ENCODE measurements at places on chromosomes 5 and 9. TPM values are rescaled to one million over a fixed set of nuclear protein-coding genes. Genes with fewer than 3 reads are reported as not detected.

GRCh38 chr5:87329114-87329513 is 61.4 kb downstream of the RASA1 start:
- no peaks in the 10 kb centered on the region for H3K4me1 ChIP-seq
- no peaks in the 10 kb centered on the region for H3K27me3 ChIP-seq
- peaks cover 8% of the 10 kb centered on the region for H3K36me3 ChIP-seq
- no peak overlapping the region for H3K27ac ChIP-seq

- no peak overlapping the region for H3K27ac ChIP-seq
- H3K27me3 ChIP-seq = no peaks in the 10 kb centered on the region
- H3K36me3 ChIP-seq = peaks cover 19% of the 10 kb centered on the region
- DNase-seq = no peak
- H3K4me3 ChIP-seq = no peak overlapping the region
These were observed 4.5 kb upstream of the GPR21 start for GRCh38 chr9:123028973-123029372.

- DNase-seq = no peak
- H3K27ac ChIP-seq = no peak overlapping the region
- H3K4me3 ChIP-seq = no peak overlapping the region
- H3K4me1 ChIP-seq = peaks cover 4% of the 10 kb centered on the region
- no peaks in the 10 kb centered on the region for H3K27me3 ChIP-seq
- H3K36me3 ChIP-seq = no peaks in the 10 kb centered on the region
These were observed 6.9 kb upstream of the SCAMP1 start for GRCh38 chr5:78353520-78353919.

- no peaks in the 10 kb centered on the region for H3K4me1 ChIP-seq
- H3K27ac ChIP-seq = no peak overlapping the region
These were observed 53.0 kb downstream of the UBE2QL1 start for GRCh38 chr5:6501701-6502100.

DNA sequence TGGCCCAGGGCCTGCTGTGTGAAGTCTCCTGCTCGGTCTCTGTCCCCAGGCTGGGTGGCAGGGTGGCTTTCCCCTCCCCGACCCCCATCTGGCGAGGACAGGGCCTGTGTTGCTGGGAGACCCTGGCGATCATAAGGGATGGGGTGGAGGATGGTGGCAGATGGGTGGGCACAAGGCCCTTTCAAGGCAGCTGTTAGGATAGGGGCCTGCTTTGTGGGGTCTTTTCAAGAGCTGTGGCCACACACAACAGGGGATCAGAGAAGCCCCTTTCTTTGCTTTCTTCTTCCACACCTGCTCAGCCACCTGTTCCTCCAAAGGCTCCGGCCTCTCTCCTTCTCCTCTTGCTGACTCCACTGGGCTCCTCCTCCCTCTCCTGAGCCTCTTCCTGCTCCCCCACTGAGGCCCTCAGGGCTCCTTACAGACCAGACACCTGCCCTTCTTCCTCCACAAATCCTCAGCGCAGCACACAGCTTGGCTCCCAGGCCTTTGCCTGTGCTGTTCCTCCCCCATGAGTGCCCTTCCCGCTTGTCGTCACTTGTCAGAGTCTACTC is 15.0 kb upstream of the NEURL1B start:
- no peaks in the 10 kb centered on the region for H3K27me3 ChIP-seq
- no peaks in the 10 kb centered on the region for H3K4me1 ChIP-seq
- no peaks in the 10 kb centered on the region for H3K36me3 ChIP-seq
- no peak overlapping the region for H3K27ac ChIP-seq
- peak; percentile 36 for DNase-seq

DNA sequence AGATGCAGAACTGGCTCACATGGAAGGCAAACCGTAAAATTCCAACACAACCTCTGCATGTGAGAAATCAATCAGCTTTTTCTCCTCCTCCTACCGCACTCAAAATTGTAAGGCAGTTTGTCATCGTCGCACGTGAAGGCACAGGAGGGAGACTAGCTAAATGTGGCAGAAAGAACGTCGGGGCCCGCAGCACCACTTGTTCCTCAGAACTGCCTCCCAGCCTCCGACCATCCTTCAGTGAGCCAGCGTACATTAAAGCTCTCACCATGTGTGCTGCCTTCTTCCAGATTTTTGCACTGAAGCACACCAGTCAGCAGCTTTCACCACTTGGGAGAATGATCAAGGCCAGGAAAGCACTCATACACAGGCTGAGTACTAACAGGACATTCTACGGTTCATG is 105.9 kb downstream of the RFX3 start:
- no peak overlapping the region for H3K27ac ChIP-seq
- no peak for DNase-seq
- no peaks in the 10 kb centered on the region for H3K36me3 ChIP-seq
- H3K4me3 ChIP-seq = no peak overlapping the region
- no peaks in the 10 kb centered on the region for H3K4me1 ChIP-seq
- no peaks in the 10 kb centered on the region for H3K27me3 ChIP-seq

DNA sequence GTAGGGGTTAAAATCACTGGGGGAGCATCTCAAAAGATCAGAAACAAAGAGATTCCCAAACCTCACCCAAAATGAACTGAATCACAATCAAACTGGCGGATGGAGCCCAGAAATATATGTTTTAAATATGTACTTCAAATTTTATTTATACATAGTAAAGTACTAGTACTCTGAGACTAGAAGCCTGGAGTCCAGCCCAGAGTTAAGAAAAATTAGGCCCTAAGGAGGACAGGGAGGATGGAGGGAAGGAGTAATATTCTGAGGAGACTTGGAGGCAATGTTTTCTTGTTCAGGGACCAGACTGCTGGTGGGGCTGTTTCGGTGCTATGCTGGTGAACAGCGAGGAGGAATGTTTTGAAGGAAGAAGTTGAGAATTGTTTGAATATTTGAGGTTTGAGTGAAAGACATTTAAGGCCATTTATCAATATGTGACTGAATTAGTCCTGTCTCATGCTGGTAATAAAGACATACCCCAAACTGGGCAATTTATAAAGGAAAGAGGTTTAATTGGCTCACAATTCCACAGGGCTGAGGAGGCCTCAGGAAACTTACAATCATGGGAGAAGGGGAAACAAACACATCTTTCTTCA is 552.4 kb upstream of the DAB2 start:
- no peak for DNase-seq
- H3K27ac ChIP-seq = no peak overlapping the region
- H3K4me3 ChIP-seq = no peak overlapping the region
- no peaks in the 10 kb centered on the region for H3K27me3 ChIP-seq

GRCh38 chr5:11174591-11174990 is 413.6 kb upstream of the DAP start:
- peaks cover 7% of the 10 kb centered on the region for H3K27me3 ChIP-seq
- no peak overlapping the region for H3K27ac ChIP-seq
- no peaks in the 10 kb centered on the region for H3K36me3 ChIP-seq
- no peak overlapping the region for H3K4me3 ChIP-seq

DNA sequence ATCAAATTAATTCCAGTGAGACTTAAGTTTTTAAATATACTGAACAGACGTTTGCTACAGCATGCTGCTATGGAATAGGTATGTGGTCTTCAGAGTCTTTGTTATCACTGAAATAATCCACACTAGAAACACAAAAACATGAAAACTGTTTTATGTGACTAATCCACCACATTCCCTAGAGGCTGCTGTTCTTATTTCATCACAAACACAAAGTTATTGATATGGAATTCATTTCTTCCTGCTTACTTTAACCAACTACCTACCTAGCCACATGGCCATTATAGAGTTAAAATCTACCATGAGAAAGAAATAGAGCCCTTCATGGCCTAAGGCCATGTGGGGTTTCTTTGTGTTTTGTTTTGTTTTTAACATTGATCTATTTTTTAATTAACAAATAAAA is 232.3 kb upstream of the PTGER4 start:
- no peaks in the 10 kb centered on the region for H3K27me3 ChIP-seq
- no peak for DNase-seq
- no peak overlapping the region for H3K4me3 ChIP-seq

DNA sequence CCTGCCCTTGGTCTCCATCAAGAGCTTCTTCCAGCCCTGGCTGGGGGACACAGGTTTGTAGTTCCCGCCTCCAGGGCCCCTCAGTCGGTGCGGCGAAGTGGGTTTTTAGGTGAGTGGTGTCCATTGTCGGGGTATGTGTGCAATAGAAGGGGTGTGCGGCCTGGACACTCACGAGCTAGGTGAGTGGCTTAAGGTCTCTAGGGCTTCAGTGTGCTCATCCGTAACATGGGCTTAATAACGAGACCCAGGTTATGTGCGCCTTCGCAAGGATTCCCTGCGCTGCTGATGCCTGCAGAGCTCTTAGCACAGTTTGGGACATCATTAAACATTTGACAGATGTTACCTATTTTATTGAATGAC is 656 bp downstream of the CEP78 start:
- DNase-seq = no peak
- peak overlapping the region; percentile 88 for H3K4me3 ChIP-seq
- H3K27me3 ChIP-seq = no peaks in the 10 kb centered on the region
- H3K4me1 ChIP-seq = peaks cover 17% of the 10 kb centered on the region
- H3K27ac ChIP-seq = peak overlapping the region; percentile 42
- peaks cover 10% of the 10 kb centered on the region for H3K36me3 ChIP-seq

DNA sequence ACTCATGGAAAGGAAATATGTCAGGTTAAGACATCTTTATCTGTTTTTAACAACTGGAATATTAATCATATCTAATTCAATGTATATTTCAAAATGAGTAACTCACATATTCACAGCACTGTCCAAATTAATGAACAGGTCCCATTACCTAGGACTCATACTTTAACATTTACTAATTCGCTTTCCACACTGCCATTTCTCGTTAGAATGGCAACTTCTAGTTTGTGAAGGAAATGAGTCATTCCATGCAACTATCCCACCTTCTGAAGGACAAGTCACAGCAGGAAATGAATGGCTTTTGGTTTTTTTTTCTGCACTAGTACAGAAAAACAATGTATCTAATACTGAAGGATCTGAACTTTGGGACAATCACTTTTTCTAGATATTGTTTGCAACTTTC is 24.6 kb upstream of the IFNK start:
- no peaks in the 10 kb centered on the region for H3K27me3 ChIP-seq
- peak overlapping the region; percentile 37 for H3K27ac ChIP-seq
- H3K4me1 ChIP-seq = peaks cover 36% of the 10 kb centered on the region
- H3K36me3 ChIP-seq = no peaks in the 10 kb centered on the region
- no peak overlapping the region for H3K4me3 ChIP-seq

GRCh38 chr9:80964914-80965313 is 724.4 kb downstream of the TLE1 start:
- H3K4me1 ChIP-seq = no peaks in the 10 kb centered on the region
- H3K36me3 ChIP-seq = no peaks in the 10 kb centered on the region
- no peaks in the 10 kb centered on the region for H3K27me3 ChIP-seq
- H3K27ac ChIP-seq = no peak overlapping the region

- H3K27me3 ChIP-seq = no peaks in the 10 kb centered on the region
- no peaks in the 10 kb centered on the region for H3K4me1 ChIP-seq
- no peak overlapping the region for H3K4me3 ChIP-seq
- H3K27ac ChIP-seq = no peak overlapping the region
- no peak for DNase-seq
These were observed 568.3 kb upstream of the TLE4 start for GRCh38 chr9:79003514-79003913.

- H3K27me3 ChIP-seq = no peaks in the 10 kb centered on the region
- DNase-seq = no peak
- H3K27ac ChIP-seq = peak overlapping the region; percentile 88
- H3K4me3 ChIP-seq = peak overlapping the region; percentile 5
- H3K4me1 ChIP-seq = peaks cover 80% of the 10 kb centered on the region
These were observed 17.8 kb upstream of the DPM2 start for GRCh38 chr9:127955294-127956015.

- H3K27me3 ChIP-seq = no peaks in the 10 kb centered on the region
- no peaks in the 10 kb centered on the region for H3K36me3 ChIP-seq
- DNase-seq = peak; percentile 62
- H3K27ac ChIP-seq = no peak overlapping the region
- no peak overlapping the region for H3K4me3 ChIP-seq
These were observed 100.6 kb upstream of the IER5L start for GRCh38 chr9:129278391-129279237.

GRCh38 chr9:16315720-16316119 is 554.8 kb downstream of the BNC2 start:
- no peaks in the 10 kb centered on the region for H3K36me3 ChIP-seq
- H3K4me3 ChIP-seq = no peak overlapping the region

GRCh38 chr5:128169401-128170017 is 85.9 kb downstream of the SLC12A2 start:
- no peak for DNase-seq
- no peaks in the 10 kb centered on the region for H3K27me3 ChIP-seq
- H3K4me1 ChIP-seq = no peaks in the 10 kb centered on the region
- H3K4me3 ChIP-seq = no peak overlapping the region

GRCh38 chr5:40401284-40402006 is 278.3 kb upstream of the PTGER4 start:
- H3K27ac ChIP-seq = no peak overlapping the region
- peaks cover 17% of the 10 kb centered on the region for H3K4me1 ChIP-seq
- H3K4me3 ChIP-seq = no peak overlapping the region
- H3K27me3 ChIP-seq = no peaks in the 10 kb centered on the region
- DNase-seq = no peak

DNA sequence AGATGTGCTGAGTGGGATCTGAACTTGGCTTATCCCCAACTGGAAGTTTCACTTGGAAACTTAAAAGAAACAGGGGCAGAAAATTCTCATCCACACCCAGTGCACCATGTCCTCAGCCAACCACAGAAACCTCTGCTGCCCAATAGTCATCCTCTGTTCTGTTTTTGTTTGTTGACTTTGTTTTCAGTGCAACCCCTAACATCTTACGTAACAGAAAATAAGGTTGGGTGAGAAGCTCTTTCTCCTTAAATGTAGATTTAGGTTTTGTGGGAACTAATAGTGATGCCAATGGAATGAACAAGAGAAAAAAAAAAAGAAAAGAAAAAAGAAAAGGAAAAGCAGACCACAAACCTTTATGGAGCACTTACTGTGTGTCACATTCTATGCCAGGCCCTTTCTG is 262.8 kb downstream of the PAPPA start:
- no peaks in the 10 kb centered on the region for H3K27me3 ChIP-seq
- no peak overlapping the region for H3K27ac ChIP-seq
- H3K36me3 ChIP-seq = no peaks in the 10 kb centered on the region
- DNase-seq = no peak
- H3K4me3 ChIP-seq = no peak overlapping the region

DNA sequence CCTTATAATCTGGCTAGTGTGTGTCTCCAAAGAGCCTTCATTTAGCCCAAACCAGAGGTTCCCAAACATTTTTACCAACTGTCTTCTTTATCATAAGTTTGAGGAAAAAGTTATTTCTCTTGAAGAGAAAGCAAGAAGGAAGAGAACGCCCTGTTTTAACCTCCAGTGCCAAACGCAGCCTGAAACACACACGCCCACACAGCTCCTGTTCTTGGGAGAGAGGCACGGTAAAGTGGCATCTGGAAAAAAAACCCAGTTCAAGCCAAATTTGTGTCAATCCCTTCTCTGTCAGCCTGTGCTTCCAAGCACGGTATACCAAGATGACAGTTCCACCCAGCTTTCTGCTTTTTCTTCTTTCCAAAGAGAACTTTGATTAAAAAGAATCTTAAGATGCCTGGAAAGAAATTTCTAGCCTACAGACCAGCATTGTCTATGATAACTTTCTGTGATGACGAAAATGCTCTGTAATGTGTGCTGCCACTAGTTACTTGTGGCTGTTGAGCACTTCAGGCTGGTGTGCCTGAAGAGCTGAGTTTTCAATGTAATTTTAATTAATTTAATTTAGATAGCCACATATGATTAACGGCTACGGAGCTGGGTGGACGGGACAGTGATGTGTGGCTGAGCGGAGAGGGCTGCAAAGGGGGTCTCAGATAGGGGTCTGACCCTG is 62.3 kb downstream of the ACER2 start:
- no peaks in the 10 kb centered on the region for H3K27me3 ChIP-seq
- H3K4me3 ChIP-seq = no peak overlapping the region
- no peak for DNase-seq

Gene CDC14B
- 10.0 TPM for total RNA-seq

Gene LCN1
- not detected for total RNA-seq

Gene FSD1L
- 1.4 TPM for total RNA-seq

Gene TRIM41
- 13.3 TPM for total RNA-seq

Gene GAPT
- total RNA-seq = not detected

Gene PTBP3
- 333 TPM for total RNA-seq

Gene DIPK1B
- 3.8 TPM for total RNA-seq

Gene INSYN2B
- 0.53 TPM for total RNA-seq

Gene ANKRD20A1
- total RNA-seq = not detected

Measured in suprapubic skin (tissue), 4 donors.